SHP77 treated with DMSO at 0.1 percent for 48 hours (cell line): ENCODE measurements at places on chromosomes 2 and 18.

DNA sequence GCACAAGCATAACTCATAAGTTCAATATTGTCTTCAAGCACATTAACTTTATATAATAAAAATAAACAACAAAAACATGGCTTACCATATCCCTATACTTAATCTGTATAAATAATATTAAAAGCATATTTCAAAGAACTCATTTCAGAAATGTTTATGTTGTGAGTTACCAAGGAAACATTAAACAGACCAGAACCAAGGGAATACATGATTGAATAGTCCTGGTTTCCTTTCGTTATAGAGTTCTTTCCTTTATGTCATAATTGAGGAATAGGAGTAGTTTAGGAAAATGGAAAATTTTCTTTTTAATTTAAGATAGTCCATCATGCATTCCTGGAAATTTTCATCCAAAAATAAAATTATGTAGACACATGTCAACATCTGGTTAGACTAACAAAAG is 343.0 kb downstream of the ERBB4 start:
- DNase-seq, result no peak

GRCh38 chr18:38933322-38933721 is 1367.7 kb upstream of the CELF4 start:
- no peak for DNase-seq

DNA sequence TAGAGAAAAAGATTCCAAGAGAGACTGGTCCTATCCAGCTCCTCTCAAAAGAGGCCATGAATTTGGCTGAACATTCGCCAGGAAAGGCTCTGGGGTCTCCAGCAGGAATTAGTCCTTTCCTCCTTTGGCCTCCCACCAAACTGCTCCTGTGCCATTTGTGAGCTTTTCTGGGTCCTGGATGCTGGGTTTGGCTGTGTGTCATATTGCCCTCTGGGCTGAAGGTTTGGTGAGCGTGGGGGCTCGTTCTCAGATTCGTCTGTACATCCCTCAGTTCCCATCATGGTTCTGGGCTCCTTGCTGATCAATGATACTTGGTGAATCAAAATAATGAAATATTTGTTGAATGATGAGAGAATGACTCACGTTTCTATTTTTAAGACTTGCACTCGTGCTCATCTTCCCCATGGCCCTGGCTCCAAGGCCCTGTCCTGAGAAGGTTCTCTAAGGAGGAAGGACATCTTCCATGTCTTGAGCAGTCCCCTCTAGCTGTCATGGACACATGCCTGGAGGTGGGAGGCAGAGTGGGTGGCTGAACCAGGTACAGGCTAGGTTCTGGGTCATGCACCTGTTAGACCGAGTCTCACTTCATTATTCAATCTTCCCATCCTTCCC is 47.8 kb upstream of the RHOB start:
- no peak for DNase-seq

- no peak for DNase-seq
Observed at GRCh38 chr2:238727585-238728329, 120.1 kb upstream of the TWIST2 start.

GRCh38 chr2:239905884-239906654 is 119.1 kb downstream of the NDUFA10 start:
- DNase-seq, result no peak

DNA sequence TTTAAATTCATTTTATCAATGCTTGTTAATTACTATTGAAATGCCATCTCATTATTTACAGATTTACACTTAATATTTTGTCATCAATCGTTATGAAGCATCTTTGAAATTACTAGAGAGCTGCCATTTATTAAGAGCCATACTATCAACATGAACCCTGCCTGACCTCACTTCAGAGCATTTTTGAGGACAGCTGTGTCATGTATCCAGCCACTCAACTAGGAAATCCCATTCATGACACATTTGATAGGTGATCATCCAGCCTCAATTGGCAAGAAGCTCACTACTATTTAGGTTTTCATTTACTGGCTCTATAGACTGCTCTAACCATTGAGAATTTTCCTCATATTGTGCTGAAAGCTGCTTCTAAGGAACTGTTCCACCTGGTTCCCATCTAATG is 40.6 kb upstream of the TLK1 start:
- no peak for DNase-seq

DNA sequence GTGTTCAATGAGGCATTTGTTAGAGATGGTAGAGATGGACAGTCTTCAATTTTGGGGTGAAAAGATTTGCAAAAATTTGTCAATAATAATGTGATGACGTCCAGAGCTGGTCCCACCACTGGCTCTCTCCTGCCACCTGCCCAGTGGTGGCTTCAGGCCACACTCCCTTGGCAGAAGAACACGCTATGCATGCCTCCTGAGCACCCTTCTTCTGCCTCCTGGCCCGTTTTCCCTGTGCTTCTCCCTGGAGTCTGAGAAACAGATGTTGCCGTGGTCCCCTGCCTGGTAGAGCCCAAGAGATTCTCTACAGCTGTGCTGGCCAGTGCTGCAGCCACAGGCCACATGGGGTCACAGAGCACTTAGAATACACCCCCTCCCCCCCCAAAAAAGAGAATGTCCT is 33.6 kb downstream of the INPP5D start:
- DNase-seq, result no peak

- peak; percentile 31 for DNase-seq
Observed at GRCh38 chr2:50448556-50448955, 583.4 kb downstream of the NRXN1 start.

DNA sequence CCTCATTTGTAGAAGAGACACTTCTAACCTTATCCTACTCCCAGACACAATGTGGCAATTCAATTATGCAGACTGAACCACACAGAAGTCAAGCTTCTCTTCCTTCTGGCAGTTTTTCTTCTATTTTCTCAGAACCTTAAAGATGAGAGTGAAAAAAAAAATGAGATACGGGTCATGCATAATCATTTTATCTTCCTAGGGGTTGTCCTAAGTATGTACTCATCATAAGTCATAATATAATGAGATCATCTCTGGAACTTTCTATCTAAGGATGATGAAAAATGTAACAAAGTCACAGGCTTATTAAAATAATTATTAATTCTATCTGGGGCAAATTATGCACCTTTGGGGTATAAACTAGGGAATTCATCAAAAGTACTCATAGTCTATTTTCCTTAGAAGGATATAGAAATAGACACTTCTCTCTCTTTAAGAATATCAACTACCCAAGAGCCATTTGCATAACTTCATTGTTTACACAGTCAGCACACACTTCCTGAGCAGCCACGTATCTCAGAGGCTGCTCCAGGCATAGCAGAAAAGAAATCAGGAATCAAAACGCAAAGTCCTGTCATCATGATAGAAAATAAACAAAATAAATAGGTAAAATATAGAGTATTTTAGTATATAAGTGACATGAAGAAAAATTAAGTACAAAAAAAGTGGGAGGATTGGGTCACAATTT is 345.9 kb upstream of the SPHKAP start:
- no peak for DNase-seq

DNA sequence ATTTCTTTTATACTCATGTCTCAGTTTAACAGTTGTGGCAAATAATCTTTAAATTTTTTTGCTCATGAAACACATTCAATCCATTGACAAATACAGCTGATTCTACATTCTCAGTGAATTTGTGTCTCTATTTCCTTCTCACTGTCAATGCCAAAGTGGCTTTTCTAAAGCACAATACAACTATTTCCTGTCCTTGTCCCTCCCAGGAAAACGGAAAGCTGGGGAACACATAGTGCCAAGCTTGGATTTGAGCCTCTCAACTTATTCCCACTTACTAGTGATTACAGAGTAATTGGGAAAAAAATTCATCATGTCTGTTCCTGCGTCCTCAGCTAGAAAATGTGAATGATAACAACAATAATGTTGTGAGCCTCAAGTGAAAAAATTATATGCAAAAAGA is 899.7 kb upstream of the CDH2 start:
- DNase-seq, result no peak

DNA sequence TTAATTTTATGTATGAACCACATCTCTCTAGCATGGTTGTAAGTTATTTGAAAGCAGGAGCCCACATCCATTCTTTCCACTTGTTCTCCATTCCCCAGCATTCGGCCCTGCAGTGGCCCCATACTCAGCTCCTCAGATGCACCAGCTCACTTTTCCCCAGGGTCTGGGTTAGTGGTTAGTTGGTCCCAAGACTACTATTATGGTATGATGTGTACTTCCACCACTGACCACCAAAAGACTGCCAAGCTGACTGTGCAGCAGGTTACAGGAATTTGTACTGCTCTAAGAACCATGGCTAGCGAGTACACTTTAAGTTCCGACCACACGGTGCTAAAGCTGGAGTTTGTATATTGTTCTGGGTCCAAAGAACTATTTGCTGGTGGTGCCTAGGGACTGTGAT is 413.6 kb upstream of the TCF4 start:
- no peak for DNase-seq

GRCh38 chr18:32545631-32546030 is 74.9 kb upstream of the GAREM1 start:
- no peak for DNase-seq

DNA sequence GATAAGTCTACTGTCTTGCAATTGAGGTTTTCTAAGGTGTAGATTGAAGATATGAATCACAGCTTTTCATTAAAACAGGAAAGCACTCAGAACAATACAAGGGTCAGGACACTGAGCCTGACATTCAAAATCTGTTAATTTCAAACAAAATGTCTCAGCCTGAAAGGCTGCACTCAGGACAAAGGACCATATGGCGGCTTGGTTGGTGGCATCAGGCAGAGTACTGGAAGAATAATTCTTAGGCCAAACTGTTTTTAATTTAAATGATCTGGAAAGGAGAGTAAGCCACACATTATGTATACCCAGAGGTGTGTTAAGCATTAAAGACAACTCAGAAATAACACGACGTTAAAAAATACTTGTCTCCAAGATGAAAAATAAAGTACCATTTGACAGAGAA is 85.9 kb downstream of the SKA1 start:
- no peak for DNase-seq

DNA sequence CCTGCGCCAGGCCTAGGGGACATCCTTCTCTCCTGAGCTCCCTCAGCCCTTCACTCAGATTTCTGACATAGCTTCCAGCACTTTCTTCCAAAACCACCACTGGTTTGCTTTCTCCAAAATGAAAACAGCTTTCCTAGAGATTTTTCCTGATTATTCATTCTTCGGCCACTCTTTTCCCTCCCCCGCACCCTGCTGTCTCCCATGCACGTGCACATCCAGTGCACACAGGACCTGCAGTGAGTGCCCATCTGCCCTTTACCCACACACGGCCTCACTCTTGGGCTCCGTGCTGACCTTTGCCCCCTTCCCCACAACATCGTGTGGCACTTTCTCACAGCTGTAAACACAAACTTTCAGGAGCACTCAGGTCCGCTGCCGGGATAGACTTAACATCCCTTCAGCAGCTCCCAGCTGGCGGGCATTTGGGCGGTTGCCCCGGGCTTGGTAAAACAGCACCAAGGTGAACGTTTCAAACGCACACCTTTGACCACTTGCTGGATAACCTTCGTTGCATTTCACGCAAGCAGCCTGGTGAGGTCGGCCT is 25.8 kb downstream of the KIF1A start:
- no peak for DNase-seq
